NCI-H2081 (cell line): ENCODE measurements at places on chromosomes 11 and 22.

GRCh38 chr11:82883853-82884252 lies 16.4 kb downstream of the PRCP start:
- no peak for DNase-seq

DNA sequence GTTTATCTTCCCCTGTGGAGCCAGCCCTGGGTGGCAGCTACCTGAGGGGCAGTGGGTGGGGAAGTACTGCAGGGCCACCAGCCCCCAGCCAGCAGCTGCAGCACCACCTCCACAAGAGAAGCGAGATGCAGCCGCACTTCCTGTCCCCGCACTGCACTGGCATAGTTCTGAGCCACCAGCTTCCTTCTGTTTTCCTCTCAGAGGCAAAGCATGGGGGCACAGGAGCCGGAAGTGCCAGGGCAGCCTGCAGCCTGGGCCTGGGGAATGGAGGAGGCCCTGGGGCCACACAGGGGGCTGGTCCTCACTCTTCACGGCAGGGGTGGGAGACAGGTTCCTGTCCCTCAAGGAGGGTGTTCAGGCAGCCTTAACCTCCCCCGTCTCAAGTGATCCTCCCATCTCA lies 11.9 kb upstream of the SH3BP1 start:
- DNase-seq = no peak

- DNase-seq = no peak
Observed at GRCh38 chr11:104529213-104529612, 365.3 kb upstream of the PDGFD start.

- DNase-seq = no peak
Observed at GRCh38 chr11:962688-963087, 37.0 kb downstream of the AP2A2 start.

DNA sequence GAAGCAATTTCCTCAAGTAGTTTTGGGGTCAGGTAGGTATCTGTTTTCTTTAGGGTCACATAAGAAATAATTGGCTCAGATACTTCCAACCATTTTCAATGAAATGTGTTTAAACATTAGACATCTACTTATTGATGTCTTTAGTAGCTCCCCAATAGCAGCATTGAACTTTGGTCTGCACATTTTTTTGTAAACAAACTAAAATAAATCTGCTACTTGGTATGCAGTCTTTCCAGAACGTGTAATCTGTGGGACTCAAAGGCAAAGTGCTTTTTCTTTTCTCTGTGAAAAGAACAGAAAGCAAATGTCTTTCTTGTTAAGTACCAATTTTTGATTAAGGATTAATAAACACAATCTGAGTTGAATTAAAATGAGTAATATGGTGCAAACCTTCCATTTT lies 13.6 kb downstream of the SLC22A25 start:
- no peak for DNase-seq

DNA sequence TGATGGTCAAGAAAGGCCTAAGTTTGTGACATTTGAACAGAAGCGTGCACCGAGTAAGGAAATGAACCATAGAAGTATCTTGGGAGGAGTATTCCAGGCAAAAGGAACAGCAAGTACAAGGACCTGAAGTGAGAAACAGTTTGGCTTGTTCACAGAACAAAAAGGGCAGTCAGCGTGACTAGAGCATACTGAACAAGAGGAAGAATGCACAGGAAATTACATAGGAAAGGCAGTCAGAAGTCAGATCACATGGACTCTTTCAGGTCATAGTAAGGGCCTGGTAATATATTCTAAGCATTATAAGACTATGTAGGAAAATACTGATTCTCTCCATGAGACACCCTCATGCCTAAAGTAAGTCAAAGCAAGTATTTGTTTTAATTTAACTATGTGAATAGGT lies 52.3 kb upstream of the GAB2 start:
- DNase-seq = peak; percentile 4

DNA sequence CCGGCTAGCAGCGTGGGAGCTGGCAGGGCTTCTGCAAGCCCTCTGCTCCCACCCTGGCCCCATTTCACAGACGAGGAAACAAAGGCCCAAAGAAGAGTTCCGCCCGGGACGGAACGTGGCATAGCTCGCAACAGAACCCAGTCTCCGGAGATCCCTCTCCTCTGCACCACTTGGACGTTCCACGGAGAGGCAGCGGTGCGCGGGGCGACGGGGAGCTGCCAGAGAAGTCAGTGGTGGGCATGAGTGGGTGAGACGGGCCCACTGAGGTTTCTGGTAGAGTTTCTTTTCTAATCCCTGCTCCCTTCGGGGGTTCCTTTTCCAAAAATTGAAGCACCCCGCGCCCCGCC lies 554 bp upstream of the NECTIN1 start:
- DNase-seq = no peak
